ENCODE measurements at places on chromosomes 7 and 10.

GRCh38 chr7:9091282-9091681 is 657.9 kb downstream of the NXPH1 start:
- DNase-seq: no peak
- H3K4me3 ChIP-seq: no peak overlapping the region
- H3K36me3 ChIP-seq: no peaks in the 10 kb centered on the region
- H3K27ac ChIP-seq: no peak overlapping the region
- no peaks in the 10 kb centered on the region for H3K27me3 ChIP-seq

DNA sequence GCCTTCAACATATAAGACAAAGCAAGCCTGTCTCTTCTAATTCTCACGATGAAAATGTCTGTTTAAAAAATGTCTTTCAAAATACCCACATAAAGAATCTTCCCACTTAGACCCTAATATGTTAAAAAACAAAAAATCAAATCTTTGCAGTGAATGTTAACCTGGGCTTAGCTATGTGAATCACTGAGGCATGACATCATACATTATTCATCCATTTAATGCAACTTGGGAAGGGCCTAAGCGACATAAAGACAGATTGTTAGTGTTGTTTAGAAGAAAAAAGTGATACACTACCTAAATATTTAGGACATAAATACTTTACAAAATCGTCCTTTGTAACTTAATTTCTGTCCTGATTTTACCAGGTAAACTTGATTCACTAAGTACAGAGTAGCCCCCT is 648.5 kb upstream of the NRP1 start:
- no peak overlapping the region for H3K4me3 ChIP-seq
- H3K27me3 ChIP-seq: peaks cover 14% of the 10 kb centered on the region
- no peaks in the 10 kb centered on the region for H3K4me1 ChIP-seq
- no peaks in the 10 kb centered on the region for H3K36me3 ChIP-seq
- DNase-seq: no peak
- H3K27ac ChIP-seq: no peak overlapping the region

DNA sequence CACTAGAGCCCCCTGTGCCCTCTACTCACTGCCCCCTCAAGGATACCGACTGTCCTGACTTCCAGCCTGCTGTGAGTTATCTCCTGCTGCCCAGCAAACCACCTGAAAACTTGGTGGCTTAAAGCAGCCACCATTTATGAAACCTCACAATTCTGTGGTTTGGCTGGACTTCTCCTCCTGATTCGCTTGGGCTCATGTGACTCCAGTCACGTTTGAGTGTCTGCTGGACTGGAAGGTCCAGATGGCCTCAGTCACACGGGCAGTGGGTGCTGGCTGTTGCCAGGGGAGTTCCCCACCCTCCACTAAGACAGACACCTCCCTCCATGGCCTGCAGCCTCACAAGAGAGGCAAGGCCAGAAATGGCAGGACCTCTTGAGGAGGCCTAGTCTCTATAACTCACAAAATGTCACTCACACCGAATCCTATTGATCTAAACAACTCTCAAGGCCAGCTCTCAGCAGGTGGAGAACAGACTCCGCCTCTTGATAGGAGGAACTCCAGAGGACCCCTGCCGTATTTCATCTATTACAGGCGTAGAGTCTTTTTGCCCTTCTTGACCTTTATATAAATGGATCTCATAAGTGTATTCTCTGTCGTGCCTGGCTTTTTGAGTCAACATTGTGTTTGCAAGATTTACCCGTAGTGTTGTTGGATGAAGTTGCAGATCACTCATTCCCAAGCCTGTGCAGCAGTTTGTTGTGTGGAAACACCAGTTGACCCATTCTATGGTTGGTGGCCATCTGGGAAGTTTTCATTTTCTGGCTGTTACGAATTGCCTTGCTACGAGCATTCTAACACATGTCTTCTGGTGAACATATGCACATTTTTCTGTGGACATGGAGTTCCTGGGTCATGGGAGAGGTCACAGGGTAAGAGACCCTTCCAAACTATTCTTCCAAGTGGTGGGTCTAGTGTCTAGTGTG is 48.3 kb downstream of the ZMIZ1 start:
- no peak overlapping the region for H3K4me3 ChIP-seq
- H3K4me1 ChIP-seq: peaks cover 47% of the 10 kb centered on the region
- H3K36me3 ChIP-seq: peaks cover 54% of the 10 kb centered on the region
- no peaks in the 10 kb centered on the region for H3K27me3 ChIP-seq
- no peak overlapping the region for H3K27ac ChIP-seq

GRCh38 chr7:98251231-98251600 is 816 bp downstream of the TECPR1 start:
- H3K27me3 ChIP-seq: no peaks in the 10 kb centered on the region
- H3K4me3 ChIP-seq: peak overlapping the region; percentile 95
- H3K4me1 ChIP-seq: peaks cover 16% of the 10 kb centered on the region
- peak overlapping the region; percentile 57 for H3K27ac ChIP-seq
- peak; percentile 14 for DNase-seq
- H3K36me3 ChIP-seq: peaks cover 5% of the 10 kb centered on the region

GRCh38 chr10:44567471-44567870 is 182.6 kb upstream of the CXCL12 start:
- H3K36me3 ChIP-seq: no peaks in the 10 kb centered on the region
- H3K27me3 ChIP-seq: no peaks in the 10 kb centered on the region
- H3K4me3 ChIP-seq: no peak overlapping the region
- H3K27ac ChIP-seq: peak overlapping the region; percentile 36
- no peak for DNase-seq

Measured in osteoblast (primary cell).